ENCODE measurements at places on chromosomes 1 and 21. TPM values are rescaled to one million over a fixed set of nuclear protein-coding genes. Genes with fewer than 3 reads are reported as not detected.

- peak; percentile 89 for DNase-seq
These were observed 25.6 kb downstream of the S100A10 start for GRCh38 chr1:151968058-151968457.

The HSPB7 gene
- total RNA-seq: not detected

DNA sequence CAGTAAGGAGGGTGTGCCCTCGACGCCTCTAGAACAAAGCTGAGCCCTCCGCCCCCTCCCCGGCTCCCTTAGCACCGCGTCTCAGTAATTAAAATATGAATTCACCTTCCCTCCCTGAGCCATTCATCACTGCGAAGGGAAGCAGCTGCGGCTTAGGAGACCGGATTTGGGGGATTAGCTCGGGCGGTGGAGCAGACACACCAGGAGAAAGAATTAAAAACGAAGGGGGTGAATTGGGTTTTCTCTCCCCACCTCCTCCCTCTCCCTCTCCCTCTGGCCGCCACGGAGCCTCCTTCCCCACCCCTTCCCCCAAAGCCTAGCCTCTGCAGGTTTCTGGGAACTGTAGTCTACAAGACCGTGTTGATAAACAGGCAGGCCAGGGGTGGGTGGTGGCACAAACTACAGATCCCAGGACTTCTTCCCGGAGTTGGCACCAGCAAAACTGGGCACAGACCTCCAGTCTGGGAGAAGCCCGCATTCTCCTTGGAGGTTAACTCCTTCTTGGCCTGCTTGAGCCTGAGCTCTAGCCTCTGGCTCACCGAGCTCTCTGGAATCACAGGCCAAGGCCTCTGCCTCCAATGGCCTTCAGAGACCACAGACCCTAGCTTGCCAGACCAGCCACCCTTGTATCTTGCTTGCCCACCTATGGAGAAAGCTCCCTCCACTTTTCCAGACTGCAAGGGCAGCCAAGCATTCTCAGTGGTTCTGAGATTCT is 10.8 kb downstream of the BLACAT1 start:
- DNase-seq: no peak

GRCh38 chr1:178172939-178173338 is 79.0 kb downstream of the RASAL2 start:
- DNase-seq: no peak

DNA sequence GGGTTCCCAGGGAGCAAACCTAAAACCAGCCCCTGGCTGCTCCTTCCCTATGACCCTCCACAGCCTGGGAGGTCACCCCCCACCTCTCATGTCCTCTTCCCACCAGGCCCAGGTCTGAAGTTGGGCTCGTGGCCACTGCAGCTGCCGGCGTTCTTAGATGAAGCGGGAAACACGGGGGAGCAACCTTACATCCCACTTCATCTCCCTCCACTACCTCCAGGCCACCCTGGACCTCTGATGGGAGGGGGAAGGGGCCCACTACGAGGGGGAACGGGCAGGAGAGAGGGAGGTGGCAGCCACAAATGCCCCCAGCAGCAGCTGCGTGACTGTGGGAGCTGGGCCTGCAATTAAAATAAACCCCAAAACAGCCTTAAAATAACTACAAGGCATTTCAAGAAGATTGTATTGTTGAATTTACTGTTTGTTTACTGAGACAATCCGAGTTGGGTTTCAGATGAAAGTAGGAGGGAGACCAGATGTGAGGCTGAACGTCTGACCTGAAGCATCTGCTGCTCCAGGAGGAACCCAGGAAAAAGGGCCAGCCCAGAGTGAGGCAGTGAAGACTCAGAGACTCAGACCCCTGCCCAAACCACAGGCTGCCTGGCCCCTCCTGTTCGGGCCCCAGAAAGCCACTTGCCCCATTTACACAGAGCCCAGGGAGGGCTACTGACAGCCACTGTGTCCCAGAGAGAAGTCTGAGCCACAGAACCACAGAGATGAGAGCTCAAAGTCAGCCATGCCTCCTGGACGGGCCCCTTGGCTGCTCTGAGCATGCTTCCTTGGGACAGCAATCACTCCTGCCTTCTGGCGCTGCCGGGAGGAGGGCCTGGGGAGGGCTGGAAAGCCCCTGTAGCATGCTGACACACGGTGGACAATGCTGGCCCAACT is 59.8 kb downstream of the GLIS1 start:
- no peak for DNase-seq

DNA sequence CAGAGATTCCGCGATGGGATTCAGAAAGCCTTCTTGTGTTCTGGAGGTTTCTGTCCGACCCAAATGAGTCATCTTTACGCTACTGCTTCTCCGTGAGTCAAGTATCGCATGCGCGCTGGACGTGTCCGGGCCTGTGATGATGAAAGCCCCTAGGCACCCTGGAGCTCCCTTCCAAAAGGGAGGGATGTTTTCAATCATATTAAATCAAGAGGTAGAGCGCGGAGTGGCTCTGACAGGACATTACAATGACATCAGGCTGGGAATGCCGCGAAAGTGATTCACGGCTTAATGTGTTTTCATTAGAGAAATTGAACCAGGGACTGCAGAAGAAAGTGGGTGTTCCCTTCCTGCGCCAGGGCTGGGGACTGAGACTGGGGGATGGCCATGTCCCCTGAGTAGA is 48.5 kb downstream of the AJAP1 start:
- no peak for DNase-seq

DNA sequence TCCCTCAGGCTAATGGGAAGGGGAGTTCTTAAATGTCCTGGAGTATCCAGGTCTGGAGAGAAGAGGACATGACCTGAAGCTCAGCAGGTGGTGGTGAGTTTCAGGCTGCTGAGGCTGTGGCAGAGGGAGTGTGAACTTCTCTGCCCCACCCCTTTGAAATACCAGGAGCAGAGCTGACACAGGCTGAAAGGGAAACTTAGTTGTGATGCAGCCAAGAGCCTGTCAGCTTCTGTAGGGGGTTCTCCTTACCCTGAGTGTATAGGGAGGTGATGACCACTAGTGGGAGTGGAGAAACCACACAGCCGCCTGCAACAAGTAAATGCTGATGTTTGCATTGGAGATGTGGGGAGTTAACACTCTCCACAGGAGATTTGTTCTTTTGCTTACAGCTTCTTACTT is 152.3 kb downstream of the FCRL5 start:
- DNase-seq: no peak

GRCh38 chr1:229554886-229555621 is 3.5 kb downstream of the ABCB10 start:
- no peak for DNase-seq

GRCh38 chr1:207672522-207673130 is 27.7 kb downstream of the CR1L start:
- DNase-seq: peak; percentile 86

The TIPRL gene
- total RNA-seq: 50.1 TPM

The KRTAP20-4 gene
- total RNA-seq: not detected

- no peak for DNase-seq
These were observed 160.0 kb downstream of the PDE4B start for GRCh38 chr1:65952696-65953095.

DNA sequence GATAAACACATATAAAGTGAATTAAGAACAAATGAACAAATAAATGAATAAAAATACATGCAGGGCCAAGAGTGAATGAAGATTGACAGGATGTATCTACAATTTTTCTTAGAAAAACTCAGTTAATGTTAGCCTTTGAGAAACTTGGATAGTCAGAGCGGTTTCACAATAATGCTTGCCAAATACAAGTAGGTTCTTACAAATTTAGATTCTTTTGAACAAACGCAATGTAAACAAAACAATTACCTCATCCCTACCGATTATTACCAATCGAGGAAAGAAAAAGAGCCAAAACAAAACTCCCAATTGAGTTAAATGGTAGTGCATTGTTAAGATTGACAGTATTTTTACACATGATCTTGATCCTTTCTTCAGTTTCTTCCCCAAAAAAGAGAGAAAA is 176.9 kb upstream of the DEPDC1 start:
- no peak for DNase-seq

GRCh38 chr1:171742577-171742922 is 685 bp upstream of the VAMP4 start:
- DNase-seq: peak; percentile 85

The LAMC2 gene
- total RNA-seq: 127 TPM

DNA sequence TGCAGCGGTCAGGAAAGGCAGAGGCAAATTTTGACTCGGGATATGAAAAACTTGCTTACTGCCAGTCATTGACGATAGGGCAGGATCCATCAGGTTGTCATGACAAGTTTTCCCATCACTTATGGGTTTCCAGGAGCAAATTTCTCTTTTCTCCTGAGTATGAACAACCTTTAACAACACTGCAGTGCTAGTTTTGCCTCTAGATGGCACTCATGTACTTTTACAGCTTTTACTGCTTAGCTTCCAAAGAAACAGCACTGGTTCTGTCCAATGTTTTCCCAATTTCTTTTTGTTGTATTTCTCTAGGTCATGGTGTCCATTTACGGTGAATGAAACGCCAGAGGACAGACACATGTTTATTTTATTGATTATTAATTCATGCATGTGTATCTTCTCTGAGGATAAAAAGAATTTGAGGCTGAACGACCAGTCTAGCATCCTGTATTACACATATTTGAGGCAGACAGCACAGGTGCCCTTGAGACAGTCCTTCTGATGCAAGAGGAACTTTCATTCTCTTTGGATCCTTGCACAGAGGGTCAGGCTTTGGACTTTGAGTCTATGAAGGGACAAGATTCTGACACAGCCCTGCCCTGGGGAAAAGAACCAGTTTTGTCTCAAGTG is 112.3 kb upstream of the TRABD2B start:
- DNase-seq: peak; percentile 80

GRCh38 chr1:197399755-197400521 is 131.9 kb downstream of the CRB1 start:
- DNase-seq: peak; percentile 71

GRCh38 chr1:61842863-61843514 is 100.7 kb downstream of the PATJ start:
- DNase-seq: peak; percentile 48

DNA sequence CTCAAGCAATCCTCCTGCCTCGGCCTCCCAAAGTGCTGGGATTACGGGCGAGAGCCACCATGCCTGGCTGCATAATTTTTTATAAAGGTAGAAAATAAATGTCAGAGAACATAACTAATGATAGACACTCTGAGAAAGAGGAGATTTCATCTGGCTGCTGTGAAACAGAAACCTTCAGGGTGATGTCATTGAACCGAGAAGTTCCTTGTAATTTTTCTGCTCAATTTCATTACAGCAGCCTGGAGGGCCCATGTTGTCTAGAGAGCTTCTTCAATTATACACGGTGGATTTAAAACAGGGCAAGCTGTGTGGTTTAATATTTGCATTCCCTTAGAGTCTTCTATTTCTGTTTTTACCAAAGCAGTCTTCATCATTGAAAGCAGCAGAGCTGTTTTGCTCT is 64.3 kb upstream of the MORC3 start:
- no peak for DNase-seq

The PBX1 gene
- total RNA-seq: 9.8 TPM

GRCh38 chr1:67479146-67479891 is 49.1 kb upstream of the SERBP1 start:
- peak; percentile 57 for DNase-seq

The ZSCAN20 gene
- 0.84 TPM for total RNA-seq

GRCh38 chr21:22609802-22610201 is 1611.6 kb downstream of the NCAM2 start:
- no peak for DNase-seq

GRCh38 chr21:35906586-35906985 is 153.7 kb downstream of the SETD4 start:
- no peak for DNase-seq

The OLFML3 gene
- total RNA-seq: 7.0 TPM

DNA sequence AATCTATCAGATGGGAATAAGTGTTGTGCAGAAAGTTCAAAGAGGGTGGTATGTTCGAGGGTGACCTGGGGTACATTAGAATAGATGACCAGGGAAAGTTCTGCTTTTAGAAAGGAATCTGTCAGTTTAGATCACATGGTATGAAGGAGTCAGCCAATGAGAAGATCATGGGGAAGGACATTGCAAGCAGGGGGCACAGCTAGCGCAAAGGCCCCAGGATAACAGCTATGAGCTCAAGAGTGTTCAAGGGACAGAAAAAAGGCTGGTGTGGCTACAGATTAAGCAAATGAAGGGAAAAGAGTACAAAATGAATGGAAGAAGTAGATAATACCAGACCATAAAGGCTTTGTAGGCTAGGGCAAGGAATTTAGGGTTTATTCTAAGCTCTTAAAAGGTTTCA is 8.6 kb downstream of the LEPR start:
- no peak for DNase-seq

DNA sequence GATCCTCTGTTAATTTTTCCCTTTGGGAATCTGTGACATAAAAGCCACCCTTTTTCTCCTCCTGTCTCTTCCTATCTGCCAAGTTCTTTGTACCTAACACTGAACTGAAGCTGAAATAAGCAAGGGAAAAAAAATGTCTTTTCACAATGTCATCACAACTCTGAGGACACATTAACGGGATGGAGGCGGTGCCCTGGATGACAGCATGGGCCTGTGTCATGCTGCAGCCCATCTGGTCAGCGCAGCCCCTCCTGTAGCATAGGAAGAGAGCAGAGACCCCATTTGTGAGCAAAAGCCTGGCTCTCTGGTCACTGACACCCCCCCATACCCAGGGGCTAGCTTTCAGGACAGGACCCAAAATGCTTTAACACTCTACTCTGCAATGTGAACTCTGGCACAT is 22.5 kb downstream of the SYT2 start:
- DNase-seq: no peak

DNA sequence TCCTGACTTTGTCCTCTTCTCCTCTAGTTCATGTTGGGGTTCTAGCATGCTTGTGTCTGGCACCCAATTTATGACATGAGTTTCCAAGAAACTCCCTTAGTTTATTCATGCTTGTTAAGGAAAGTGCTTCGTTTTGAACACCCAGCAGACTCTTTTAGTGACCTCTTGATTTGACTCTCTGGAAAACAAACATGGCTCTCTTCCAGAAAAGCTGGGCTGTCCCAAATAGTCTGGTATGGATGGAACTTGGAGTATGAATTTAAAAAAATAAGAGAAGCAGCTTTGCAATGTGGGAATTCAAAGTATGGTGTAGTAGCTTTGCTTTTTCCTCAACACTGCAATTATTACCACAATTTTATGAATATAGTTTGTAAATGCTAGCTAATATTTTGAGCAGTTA is 143.4 kb upstream of the C8B start:
- no peak for DNase-seq

- no peak for DNase-seq
These were observed 15.3 kb downstream of the XCL1 start for GRCh38 chr1:168591641-168592250.

GRCh38 chr1:171898941-171899340 is 57.6 kb downstream of the DNM3 start:
- DNase-seq: no peak

The KRTAP12-2 gene
- not detected for total RNA-seq

The KLF17 gene
- 0.58 TPM for total RNA-seq
